NCI-H2081 treated with DMSO at 0.1 percent for 48 hours (cell line): ENCODE measurements at places on chromosomes 3 and 15.

DNA sequence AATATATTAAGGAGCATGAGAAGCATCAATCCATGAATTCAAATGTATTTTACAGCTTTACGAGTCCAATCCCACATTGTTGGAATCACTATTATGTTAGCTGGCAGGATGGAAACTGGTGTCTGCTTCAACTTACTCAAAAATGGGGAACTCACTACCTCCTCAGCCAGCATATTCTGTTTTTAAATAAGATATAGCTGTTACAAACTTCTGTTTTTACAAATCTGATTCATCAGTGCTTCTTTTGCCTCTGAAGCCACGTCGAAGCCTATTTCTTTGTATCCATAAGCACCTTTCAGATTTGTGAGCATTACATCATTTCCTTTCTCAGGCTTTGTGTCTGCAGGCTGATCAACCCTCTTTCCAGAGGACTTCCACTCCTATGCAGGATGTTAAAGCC, 105.9 kb downstream of the TPRG1 start:
- no peak for DNase-seq

DNA sequence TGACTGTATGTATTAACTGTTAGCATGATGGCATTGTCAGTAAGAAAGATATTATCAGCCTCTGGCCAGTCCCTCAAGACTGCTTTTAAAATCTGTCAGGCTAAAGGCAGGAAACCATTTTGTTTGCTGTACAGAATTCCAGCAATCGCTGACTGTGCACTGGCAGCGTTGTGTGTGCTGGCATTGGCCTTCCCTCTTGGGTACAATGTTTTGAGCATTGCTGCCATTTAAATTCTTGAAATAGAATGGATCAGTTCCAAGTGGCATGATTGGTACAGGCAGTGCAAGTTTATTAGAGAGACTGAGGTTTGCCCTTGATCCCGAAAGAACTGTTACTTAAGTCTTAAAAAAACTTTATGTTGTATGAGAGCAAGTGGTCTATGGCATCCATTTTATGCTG, 788.7 kb downstream of the OTOL1 start:
- no peak for DNase-seq

DNA sequence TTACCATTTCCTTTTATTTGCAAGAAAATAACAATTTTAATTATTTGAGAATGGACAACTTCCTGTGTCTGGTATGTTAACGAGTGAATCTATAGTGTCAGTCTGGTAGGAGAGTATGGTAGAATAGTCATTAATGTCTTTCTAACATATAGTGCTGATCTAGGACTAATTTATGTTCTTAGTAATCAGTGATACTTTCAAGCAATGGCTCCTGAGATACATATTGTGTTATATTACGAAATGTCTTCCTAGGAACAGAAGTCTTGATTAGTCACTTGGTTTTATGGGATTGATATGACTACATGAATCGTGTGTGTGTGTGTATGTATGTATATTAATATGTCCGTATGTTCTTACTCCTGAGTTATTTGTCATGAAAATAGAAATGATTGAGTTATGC, 66.6 kb upstream of the PAQR5 start:
- no peak for DNase-seq

GRCh38 chr15:36334059-36334458, 245.4 kb upstream of the CDIN1 start:
- no peak for DNase-seq

- no peak for DNase-seq
These were observed 16.5 kb upstream of the TLE3 start for GRCh38 chr15:70114221-70114620.

DNA sequence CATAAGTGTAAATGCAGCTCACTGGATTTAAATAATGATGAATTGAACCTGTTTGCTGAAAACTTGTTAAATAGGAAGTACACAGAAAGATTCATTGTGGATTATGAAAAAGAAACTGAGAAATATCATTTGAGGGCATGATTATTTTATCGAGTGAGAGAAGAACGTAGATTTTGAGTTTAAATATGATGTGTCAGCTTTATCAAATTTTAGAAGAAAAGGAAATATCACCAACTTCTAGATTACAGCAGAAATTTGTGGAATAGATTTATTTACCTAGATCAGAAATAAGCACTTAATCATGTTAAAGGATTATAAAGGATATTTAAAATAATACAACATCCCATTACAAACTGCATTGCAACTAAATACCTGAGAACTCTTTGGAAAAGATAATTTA, 315.5 kb downstream of the ZPLD1 start:
- no peak for DNase-seq

DNA sequence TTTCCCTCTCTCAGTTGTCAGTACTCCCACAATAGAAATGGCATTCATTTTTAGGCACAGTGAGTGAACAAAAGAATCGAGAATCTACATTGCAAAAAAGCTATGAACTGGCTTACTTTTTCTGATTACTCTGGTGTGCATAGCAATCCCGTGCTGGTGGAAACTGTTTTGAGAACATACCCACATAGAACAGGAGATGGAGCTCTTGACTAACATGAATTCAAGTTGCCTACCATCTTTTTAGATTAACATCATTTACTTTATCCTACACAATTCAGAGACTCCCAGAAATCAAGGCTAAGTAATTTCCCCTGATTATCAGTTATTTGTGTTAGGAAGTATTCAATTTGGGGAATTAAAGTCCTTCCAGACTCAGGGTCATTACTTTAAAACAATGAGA, 326.6 kb downstream of the ARPP21 start:
- DNase-seq, result no peak

DNA sequence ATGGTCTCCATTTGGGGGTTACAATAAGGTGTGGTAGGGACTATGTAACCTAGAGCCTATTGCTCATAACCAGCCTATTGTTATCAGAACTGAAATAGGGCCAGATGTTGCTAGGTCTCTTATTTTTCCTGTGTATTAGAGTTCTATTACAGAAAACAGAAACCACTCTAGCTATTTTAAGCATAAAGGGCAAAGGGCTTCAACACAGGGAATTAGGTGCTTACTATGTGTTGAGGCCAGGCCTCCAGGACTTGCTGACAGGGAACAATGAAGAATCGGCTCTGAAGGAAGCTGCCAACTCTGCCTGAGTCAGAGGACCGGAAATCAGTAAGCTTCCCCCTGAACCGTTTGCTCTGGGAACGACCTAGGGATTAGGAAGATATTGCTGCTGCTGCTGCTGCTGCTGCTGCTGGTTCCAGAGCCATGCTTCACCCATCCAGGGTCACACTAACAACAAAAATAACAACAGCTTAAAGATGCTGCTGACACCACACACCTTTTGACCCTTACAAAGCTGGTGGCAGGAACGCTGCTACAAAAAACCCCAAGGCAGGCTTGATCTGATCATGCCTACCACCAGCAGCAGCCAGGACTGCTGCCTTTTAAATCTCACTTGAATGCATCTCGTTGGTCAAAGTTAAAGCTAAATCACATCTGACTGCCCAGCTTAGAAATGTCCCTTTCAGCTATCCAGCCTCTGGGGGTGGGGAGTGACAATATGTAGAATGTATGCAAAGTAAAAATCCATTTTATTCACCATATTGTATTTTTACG, 276.9 kb upstream of the IL12A start:
- DNase-seq, result no peak

DNA sequence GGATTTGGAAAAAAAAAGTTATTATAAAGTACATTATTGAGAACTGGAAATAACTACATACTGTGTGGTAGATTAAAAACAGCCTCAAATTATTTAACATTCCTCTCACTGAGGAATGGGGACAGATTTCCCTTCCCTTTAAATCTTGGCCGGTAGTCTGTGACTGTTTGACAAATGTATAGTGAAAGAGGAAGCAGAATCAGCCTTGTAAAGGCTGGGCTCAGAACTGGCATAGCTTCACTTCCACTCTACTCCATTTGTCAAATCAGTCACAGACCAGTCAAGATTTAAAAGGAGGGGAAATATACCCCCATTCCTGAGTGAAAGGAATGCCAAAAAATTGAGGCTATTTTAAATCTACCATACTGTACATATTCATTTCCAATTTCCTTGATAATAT, 18.2 kb upstream of the B4GALT4 start:
- DNase-seq, result no peak
